ENCODE measurements at places on chromosomes 13 and 19. TPM values are rescaled to one million over a fixed set of nuclear protein-coding genes. Genes with fewer than 3 reads are reported as not detected.

Gene CEACAM20
- total RNA-seq: not detected

Gene ZNF550
- 8.7 TPM for total RNA-seq

Gene CYSLTR2
- 1.8 TPM for total RNA-seq

Gene TPTE2
- not detected for total RNA-seq

Gene COMP
- 0.33 TPM for total RNA-seq

GRCh38 chr19:39398297-39398864, 7.2 kb downstream of the MED29 start:
- H3K4me3 ChIP-seq: no peak overlapping the region
- H3K27ac ChIP-seq: peak overlapping the region; percentile 74
- peak; percentile 37 for DNase-seq
- H3K36me3 ChIP-seq: peaks cover 6% of the 10 kb centered on the region

DNA sequence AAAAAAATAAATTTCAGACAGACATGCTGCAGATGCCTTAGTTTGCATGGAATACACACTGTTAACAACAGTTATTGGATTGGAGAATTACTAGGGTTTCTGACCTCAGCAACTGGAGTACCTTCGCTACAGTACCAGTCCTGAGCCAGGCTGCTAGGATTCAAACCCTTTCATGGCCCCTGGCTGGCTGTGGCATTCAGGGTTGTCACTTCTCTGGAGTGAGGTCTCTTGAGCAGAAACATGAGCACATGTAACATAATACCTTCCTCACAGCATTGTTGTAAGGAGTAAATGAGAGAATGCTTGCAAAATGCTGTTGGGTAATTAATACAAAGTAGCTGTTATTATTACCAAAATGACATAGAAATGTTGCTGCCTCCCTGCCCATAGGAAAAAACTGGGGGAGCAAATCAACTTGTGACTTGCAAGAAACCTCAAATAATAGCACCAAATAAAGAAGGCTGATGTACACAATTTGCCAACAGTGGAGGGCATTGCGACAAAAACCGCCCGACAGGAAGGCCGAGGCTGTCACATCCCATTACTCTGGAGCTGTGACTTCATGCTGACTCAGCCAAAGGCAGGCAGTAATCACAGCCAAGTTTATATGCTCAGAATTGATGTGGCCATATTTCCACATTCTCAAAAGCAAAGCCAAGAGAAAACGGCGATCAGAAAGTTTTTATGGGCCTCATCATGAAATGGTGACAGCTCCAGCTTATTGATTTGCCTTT, 100.4 kb downstream of the RFC3 start:
- no peak overlapping the region for H3K27ac ChIP-seq
- no peaks in the 10 kb centered on the region for H3K36me3 ChIP-seq
- no peak for DNase-seq
- H3K4me3 ChIP-seq: no peak overlapping the region
- H3K4me1 ChIP-seq: no peaks in the 10 kb centered on the region
- H3K27me3 ChIP-seq: no peaks in the 10 kb centered on the region

GRCh38 chr19:378706-379105, 30.2 kb downstream of the C2CD4C start:
- H3K36me3 ChIP-seq: no peaks in the 10 kb centered on the region
- no peak overlapping the region for H3K4me3 ChIP-seq
- H3K27me3 ChIP-seq: no peaks in the 10 kb centered on the region
- DNase-seq: no peak
- H3K27ac ChIP-seq: no peak overlapping the region
- H3K4me1 ChIP-seq: peaks cover 3% of the 10 kb centered on the region

- no peaks in the 10 kb centered on the region for H3K36me3 ChIP-seq
- H3K27me3 ChIP-seq: no peaks in the 10 kb centered on the region
- no peak overlapping the region for H3K4me3 ChIP-seq
- no peak overlapping the region for H3K27ac ChIP-seq
- H3K4me1 ChIP-seq: peaks cover 13% of the 10 kb centered on the region
- DNase-seq: no peak
These were observed 91.9 kb upstream of the MBNL2 start for GRCh38 chr13:97130190-97130589.

DNA sequence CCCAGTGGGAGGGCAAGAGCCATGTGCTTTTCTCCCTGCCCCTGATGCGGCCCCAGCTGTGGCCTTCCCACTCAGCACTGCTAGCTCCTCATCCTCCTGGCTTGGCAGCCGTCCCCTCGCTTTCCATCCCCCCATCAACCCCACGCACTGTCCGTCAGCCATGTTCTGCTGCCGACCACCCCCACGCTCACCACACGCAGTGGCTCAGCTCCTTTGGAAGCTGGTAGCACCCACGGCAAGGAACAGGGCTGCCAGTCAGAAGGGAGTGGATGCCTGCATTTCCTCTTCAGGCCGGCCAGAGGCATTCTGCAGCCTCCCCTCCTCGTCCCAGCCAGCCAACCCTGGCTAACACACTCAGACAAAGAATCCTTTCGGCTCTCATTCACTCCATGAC, 6.3 kb downstream of the CALM3 start:
- peaks cover 55% of the 10 kb centered on the region for H3K4me1 ChIP-seq
- no peaks in the 10 kb centered on the region for H3K27me3 ChIP-seq
- H3K27ac ChIP-seq: no peak overlapping the region
- peaks cover 25% of the 10 kb centered on the region for H3K36me3 ChIP-seq
- H3K4me3 ChIP-seq: no peak overlapping the region

DNA sequence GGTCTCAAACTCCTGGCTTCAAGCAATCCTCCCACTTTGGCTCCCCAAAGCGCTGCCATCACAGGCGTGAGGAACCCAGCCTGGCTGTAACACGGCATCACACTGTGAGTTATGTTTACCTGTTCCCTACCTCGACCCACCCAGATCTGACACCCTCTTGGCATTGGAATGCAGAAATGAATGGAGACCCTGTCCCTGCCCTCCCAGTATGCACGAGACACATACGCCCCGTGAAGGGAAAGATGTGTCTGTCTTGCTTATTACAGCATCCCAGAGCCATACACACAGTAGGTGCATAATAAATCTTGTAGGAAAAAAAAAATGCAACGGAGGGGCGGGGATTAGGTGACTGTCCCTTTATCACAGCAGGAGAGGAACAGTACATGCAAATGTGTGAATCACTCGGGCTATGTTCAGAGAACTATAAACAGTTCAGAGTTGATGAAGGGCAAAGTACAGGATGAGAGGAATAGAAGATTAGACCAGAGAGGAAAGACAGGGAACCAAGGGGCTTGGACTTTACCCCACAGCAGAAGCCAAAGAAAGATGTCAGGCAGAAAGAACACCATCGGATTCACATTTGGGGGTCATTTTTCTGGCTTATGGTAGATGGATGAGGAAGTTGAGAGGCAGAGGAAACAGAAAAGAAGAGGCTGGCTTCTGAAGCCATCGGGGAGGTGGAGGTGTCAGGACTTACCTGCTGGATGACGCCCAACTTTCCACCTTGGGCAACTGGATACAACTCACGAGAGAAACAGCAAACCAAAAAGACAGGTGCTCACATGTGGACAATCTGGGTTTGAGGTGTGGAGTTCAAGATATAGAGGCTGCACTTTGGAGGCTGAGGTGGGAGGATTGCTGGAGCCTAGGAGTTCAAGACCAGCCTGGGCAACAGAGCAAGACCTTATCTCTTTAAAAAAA, 94.3 kb downstream of the INSR start:
- H3K36me3 ChIP-seq: no peaks in the 10 kb centered on the region
- no peak overlapping the region for H3K27ac ChIP-seq
- DNase-seq: no peak
- no peak overlapping the region for H3K4me3 ChIP-seq
- H3K27me3 ChIP-seq: no peaks in the 10 kb centered on the region
- H3K4me1 ChIP-seq: peaks cover 6% of the 10 kb centered on the region

- no peak overlapping the region for H3K4me3 ChIP-seq
- no peaks in the 10 kb centered on the region for H3K4me1 ChIP-seq
- no peaks in the 10 kb centered on the region for H3K27me3 ChIP-seq
These were observed 58.1 kb downstream of the KCNRG start for GRCh38 chr13:50073340-50073739.

GRCh38 chr19:6713773-6714692, 6.4 kb downstream of the C3 start:
- H3K27me3 ChIP-seq: no peaks in the 10 kb centered on the region
- H3K27ac ChIP-seq: no peak overlapping the region
- no peak overlapping the region for H3K4me3 ChIP-seq
- H3K4me1 ChIP-seq: no peaks in the 10 kb centered on the region
- peak; percentile 27 for DNase-seq

All from thyroid gland (tissue), 4 donors.